ENCODE measurements at places on chromosomes 3 and 15.
A peak's percentile ranks its signal among the peaks of the same experiment; 100 is the strongest.

- DNase-seq: no peak
These were observed 178.4 kb upstream of the SLC2A2 start for GRCh38 chr3:171204942-171205341.

GRCh38 chr3:52055537-52056351 is 627 bp downstream of the DUSP7 start:
- DNase-seq: peak; percentile 28

GRCh38 chr3:71037775-71038174 is 545.8 kb downstream of the FOXP1 start:
- no peak for DNase-seq

- no peak for DNase-seq
These were observed at the start of gene SLC25A38 for GRCh38 chr3:39383045-39383880. SLC25A38 (plus strand) TSS chr3:39383370; CDS start chr3:39383725, 355 bp downstream.

DNA sequence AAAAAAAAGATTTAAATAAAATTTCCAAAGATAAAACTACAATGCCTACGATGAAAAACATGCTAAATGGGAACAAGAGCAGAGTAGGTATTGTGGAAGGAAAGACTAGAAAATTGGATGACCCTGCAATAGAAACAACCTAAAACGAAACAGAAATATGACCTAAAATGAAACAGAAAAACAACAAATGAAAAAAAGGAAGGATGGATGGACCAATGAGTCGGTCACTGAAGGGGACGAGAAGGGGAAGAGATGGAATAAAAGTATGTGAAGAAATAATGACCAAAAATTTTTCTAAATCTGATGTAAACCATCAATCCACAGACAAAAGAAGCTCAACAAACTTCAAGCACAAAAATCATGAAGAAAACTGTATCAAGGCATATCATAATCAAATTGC is 44.8 kb downstream of the TBC1D2B start:
- no peak for DNase-seq

- peak; percentile 87 for DNase-seq
These were observed 550.2 kb downstream of the ZBBX start for GRCh38 chr3:166829896-166830295.

- no peak for DNase-seq
These were observed 67.7 kb downstream of the MGLL start for GRCh38 chr3:127754411-127755304.

- DNase-seq: no peak
These were observed 79.8 kb downstream of the NECTIN3 start for GRCh38 chr3:111151438-111151837.

DNA sequence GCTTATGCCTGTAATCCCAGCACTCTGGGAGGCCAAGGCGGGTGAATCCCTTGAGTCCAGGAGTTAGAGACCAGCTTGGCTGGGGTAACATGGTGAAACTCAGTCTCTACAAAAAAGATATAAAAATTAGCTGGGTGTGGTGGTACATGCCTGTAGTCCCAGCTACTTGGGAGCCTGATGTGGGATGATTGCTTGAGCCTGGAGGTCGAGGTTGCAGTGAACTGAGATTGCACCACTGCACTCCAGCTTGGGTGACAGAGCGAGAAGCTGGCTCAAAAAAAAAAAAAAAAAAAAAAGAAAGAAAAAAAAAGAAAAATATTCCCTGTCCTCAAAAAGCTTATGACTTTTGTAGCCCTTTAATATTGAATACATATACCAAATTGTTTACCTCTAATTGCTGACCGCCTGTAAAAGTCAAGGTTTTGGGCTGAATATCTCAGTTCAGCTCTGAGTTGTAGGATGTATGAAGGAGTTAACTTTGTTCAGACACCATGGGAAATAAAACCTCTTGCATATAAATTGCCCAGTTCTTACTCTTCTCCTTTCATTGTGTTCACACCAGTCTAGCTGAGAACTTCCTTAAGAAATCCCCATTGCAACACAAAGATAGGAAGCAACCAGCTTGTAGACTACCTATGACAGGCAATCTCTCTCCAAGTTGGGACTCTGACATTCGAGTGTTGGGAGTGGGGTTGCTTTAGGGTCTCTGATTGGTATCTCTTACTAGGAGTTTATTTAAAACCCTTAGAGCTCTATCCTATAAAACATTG is 97.6 kb upstream of the RASGRP1 start:
- no peak for DNase-seq

GRCh38 chr3:185931777-185932612 is 5.8 kb downstream of the TRA2B start:
- no peak for DNase-seq

GRCh38 chr3:145983101-145983500 is 177.9 kb downstream of the PLOD2 start:
- DNase-seq: no peak

GRCh38 chr3:43871627-43872245 is 181.0 kb downstream of the ABHD5 start:
- DNase-seq: no peak

DNA sequence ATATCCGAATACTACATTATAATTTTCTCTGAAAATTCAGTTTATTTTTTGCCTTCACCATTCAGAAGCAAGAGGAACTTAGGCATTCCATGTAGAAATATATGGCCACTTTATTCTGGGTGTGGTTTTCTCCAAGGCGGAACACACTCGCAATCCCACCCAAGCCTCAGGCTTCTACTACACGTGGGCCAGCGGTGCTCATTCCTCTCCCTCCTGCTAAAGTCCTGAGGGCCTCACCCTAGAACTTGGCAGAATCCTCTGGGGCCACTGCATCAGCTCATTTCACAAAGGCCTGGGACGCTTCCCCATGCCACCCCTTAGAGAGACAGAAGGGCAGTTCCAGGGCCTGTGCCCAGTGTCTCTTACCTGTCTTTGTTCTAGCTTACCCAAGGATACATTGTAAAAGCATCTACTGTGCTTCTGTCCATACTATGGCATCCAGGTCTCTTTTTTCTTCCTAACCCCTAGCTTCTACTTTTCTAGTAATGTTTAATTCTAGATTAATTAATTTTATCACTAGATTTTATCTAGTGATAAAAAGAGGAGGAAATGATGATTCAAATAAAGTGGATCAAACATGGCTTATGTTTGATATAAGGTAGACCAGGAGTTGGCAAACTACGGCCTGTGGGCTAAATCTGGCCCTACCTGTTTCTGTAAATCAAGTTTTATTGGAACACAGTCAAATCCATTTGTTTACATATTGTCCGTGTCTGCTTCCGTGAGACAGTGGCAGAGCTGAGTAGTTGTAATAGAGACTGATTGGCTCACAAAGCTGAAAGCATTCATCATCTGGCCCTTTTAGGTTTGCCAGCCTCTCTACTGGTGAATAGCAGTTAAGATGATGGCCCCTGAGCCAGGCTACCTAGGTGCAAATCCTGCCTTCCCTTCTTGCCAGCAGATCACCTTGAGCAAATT is 29.8 kb downstream of the LARS2 start:
- no peak for DNase-seq

- no peak for DNase-seq
These were observed 28.0 kb upstream of the NDUFB4 start for GRCh38 chr3:120568202-120568531.

- no peak for DNase-seq
These were observed 3.0 kb upstream of the SHC4 start for GRCh38 chr15:48966595-48967301.

DNA sequence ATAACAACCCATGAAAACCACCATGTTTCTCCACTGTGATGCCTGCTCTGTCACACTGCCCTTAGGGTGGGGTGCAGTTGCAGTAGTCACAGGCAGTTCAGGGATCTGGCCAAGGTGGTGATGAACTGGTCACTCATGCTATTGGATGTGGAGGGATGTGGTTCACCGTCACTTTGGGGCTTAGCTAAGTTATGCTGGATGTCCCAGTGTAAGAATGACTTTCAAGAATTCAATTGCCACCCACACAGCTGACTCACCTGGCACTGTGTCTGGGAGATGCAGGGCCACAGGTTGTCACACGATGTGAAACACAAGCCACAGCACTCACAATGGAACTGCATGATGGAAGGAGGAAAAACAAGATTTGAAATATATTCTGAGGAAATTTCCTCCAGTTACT is 146.1 kb upstream of the CTNNB1 start:
- DNase-seq: no peak

GRCh38 chr15:63504979-63505841 is 817 bp downstream of the USP3 start:
- peak; percentile 69 for DNase-seq

DNA sequence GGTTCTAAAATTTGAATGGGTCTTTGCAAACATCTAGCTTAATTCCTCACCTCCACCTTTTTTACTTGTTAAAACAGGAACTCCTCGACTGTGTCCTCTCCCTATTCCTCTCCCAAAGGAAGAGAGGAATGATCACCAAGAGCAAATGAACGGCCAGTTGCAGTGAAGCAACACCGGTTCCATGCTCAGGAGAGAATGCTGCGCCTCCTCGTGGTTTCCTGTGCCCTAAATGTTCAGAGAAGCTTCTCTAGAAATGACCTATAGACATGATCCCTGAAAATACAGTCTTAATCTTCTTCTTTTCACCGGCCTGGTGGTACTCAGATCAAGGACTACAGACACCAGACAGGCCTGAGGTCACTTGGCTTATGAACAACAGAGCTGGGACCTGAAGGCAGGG is 65.1 kb upstream of the GUCA1C start:
- DNase-seq: no peak

GRCh38 chr15:92407916-92408315 is 14.2 kb downstream of the ST8SIA2 start:
- no peak for DNase-seq

DNA sequence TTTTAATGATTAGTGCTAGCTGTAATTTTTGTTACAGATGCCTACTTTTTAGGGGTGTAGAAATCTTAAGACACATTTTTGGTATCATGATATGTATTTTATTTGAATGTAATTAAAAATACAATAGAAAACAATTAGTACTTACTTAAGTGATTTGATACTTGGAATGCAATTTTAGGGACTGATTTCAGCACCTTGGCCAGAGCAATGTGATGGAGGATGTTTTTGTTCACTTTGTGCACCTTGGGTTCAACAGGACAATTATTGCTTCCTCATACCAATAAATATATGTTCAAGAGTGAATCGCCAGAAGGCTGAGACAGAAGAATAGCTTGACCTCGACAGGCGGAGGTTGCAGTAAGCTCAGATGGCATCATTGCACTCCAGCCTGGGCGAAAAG is 22.3 kb downstream of the GMNC start:
- DNase-seq: no peak

GRCh38 chr3:146156666-146157314 is 4.2 kb downstream of the PLOD2 start:
- DNase-seq: no peak

DNA sequence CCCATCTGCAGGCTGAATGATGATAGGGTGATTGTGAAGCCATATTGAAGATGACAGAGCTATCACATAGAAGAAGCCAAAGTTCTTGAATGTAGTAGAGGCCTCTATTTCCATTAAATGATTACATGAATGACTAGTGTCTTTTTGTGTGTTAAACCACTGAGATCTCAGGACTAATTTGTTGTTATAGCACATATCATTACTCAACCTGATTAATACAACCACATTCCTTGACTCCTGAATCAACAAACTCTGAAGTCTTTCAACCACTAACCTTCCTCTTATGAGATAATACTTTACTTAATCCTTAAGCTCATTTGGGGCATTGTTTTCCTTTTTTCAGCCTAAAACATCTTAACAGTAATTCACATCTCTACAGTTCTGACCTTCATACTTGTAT is 564.5 kb upstream of the ADAMTS9 start:
- DNase-seq: no peak

DNA sequence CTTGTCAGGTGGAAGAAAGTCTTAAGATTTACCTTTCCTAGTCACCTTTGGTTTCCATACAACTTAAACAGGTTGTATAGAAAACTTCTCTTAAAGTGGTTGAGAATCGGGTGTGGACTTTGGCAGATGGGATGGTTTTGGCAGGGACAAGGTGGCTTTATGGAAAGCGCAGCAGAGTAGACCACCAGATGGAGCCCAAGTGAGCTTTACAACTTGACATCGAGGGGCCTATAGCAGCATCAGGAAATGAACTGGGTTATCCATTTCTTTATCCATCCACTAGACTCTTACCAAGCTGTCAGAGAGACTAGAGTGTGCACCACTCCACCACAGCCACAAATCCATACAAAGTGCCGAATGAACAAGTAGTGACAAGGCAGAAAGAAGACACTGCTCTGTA is 85.3 kb upstream of the MBNL1 start:
- DNase-seq: peak; percentile 54

GRCh38 chr15:61575597-61575996 is 346.5 kb upstream of the RORA start:
- DNase-seq: no peak

DNA sequence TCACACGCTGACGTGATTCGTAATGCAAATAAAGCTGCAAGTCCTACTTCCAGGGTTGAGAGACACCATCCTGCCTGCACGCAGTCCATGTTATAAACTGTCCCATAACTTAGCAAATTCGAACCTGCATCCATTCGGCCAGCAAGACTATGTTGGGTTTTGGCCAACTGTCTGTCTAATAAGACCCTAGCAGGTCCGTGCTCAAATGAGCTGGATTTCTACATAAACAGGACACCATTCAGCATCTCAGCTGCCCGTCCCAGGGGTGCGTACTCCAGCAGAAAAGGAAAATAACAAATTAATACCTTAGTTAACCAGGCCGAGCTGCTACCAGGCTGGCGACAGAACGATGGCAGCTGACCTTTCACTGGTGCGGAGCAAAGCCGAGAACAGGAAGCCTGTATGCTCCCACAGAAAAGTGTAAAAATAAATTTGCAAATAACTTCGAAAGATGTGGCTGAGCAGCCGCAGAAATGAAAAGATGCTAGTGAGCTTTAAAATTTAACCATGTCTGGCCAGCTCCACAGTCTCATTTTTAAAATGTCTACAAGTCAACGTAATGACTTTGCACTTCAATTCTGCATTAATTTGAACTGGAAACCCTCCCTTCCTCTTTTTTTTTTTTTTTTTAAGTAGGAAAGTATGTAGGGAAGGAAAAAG is 97.1 kb upstream of the SNRPA1 start:
- DNase-seq: no peak

Measured in COR-L47 (cell line).